ENCODE measurements at places on chromosomes 5 and 9.

DNA sequence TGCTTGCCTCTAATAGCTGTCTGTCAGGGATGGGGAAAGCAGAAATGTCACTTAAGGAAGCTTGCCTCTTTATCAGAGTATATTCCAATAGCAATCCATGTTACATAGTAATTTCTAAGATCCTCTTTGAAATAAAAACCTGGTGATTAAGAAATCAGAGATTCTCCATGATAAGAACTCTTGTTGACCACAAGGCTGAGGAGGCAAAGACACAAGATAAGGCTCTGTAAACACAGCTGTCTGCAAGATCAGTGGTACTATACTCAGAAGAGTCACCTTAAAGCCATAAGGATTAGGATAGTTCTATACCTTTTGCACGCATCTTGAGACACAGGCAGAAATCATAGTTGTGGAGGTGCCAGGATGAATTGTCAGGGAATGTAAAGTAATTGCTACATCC, 40.3 kb downstream of the HEXB start:
- DNase-seq: no peak

DNA sequence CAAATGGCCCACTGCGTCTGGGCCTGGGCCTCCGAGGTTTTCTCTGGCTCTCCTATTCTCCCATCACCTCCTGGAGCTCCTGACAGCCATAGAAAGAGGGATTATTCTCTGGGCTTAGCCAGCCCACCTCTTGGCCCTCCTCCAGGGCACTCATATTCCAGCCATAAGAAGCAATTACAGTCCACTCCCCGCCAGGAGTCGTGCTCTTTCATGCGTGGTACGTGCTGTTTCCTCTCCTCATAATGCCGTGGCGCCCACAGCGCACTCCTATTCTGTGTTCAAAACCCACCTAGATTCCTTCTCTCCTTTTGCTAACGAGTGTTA, 240.8 kb upstream of the ZNF462 start:
- no peak for DNase-seq

- no peak for DNase-seq
Measured at GRCh38 chr9:71924576-71924975, 13.1 kb downstream of the C9orf85 start.

DNA sequence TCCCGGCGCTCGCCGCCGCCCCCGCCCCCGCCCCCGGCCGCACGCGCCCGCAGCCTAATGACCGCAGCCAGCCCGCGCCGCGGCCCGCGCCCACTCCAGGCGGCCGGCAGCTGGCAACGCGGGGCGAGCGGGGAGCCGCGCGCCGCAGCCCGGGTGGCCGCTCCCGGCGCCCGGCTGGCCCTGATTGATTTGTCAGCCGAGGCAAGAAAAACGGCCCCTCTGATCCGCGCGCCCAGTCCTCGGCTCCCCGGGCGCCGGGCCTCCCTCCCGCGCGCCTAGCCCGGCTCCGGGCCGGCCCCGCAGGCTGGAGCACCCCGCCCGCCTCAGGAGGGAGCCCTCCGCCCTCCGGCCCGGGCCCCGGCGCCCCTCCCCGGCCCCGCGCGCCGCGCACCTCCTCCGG, 11.9 kb upstream of the LHX2 start:
- DNase-seq: no peak

- no peak for DNase-seq
Measured at GRCh38 chr5:4833104-4833738, 306.9 kb upstream of the ADAMTS16 start.

DNA sequence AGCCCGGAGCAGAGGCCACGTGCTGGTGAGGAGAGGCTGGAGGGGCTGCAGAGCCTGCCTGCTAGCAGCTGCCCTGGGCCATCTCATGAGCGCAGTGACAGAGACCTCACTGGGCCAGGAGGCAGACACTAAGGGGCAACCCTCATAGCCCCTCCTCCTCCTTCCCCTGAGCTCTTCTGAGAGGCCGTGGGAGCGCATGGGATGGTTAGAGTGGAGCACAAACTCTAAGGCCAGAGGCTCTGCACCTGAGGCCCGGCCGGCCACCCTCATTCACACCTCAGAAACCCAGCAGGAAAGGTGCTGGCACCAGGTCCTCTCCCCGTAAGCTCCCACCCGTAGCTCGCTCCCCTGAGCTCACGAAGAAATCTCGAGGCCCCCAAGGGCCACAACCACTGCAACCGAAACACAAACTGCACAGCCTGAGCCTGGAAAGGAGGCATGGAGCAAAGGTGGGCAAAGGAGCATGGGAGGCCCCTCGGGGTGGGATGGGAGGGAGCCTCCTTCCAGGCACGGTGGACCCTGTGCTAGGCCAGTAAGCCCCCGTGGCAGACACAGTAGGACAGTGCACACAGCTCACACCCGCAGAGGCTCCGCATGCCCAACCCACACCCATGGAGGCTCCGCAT, 17.7 kb downstream of the CAMSAP1 start:
- no peak for DNase-seq

GRCh38 chr5:109859537-109859936, 169.8 kb downstream of the MAN2A1 start:
- DNase-seq: no peak

DNA sequence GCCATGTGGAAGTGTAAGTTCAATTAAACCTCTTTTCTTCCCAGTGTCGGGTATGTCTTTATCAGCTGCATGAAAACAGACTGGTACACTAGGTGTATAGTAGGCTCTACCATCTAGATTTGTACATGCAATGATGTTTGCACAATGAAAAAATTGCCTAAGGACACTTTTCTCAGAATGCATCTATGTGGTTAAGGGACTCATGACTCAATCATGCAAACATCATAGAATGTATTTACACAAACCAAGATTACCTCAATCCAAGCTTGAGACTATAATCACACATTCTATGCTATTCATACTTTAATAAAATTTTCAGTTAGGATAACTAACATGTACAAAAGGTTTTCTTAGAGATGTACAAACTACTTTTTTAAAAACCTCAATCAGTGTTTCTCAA, 1164.5 kb downstream of the CDH12 start:
- no peak for DNase-seq

GRCh38 chr5:124858612-124859011, 112.2 kb upstream of the ZNF608 start:
- no peak for DNase-seq
